NCI-H446 treated with DMSO at 0.1 percent for 48 hours (cell line): ENCODE measurements at places on chromosomes 6 and 20.
A peak's percentile ranks its signal among the peaks of the same experiment; 100 is the strongest.

DNA sequence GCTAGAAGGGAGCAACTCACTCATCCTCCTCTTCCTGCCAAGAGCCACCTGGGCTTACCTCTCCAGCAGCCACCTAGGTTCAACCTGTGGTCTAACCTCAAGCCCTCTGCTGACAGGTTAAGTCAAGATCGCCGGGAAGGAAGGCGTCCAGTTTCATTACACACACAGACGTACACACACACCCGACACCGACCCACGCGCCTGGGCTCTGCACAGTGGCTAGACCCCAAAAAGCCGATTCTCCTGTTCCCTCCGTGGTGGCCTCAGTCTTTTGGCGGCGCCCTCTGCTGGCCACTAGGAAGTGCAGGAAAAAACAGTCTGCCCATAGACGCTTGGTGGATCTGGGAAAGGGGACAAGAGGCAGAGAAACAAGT lies 52.8 kb downstream of the MRPL14 start:
- no peak for DNase-seq

- DNase-seq, result peak; percentile 45
These were observed 114.8 kb downstream of the LRFN2 start for GRCh38 chr6:40472353-40472752.

GRCh38 chr6:100166956-100167355 lies 172.9 kb upstream of the MCHR2 start:
- DNase-seq, result no peak

DNA sequence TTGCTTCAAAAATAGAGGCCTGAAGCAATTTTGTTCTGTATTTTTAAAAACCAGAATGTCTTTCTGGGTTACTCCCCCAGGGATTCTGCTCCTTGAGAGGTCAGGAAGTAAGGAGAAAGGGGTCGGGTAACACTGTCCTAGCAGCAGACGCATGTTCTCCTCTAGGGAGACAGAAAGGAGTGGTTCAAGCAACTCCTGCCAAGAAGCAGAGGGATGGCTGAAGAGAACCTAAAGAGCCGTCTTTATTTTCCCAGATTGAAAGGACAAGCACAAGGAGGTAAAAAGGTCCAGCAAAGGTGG lies 58.0 kb upstream of the SLC4A11 start:
- DNase-seq, result no peak

DNA sequence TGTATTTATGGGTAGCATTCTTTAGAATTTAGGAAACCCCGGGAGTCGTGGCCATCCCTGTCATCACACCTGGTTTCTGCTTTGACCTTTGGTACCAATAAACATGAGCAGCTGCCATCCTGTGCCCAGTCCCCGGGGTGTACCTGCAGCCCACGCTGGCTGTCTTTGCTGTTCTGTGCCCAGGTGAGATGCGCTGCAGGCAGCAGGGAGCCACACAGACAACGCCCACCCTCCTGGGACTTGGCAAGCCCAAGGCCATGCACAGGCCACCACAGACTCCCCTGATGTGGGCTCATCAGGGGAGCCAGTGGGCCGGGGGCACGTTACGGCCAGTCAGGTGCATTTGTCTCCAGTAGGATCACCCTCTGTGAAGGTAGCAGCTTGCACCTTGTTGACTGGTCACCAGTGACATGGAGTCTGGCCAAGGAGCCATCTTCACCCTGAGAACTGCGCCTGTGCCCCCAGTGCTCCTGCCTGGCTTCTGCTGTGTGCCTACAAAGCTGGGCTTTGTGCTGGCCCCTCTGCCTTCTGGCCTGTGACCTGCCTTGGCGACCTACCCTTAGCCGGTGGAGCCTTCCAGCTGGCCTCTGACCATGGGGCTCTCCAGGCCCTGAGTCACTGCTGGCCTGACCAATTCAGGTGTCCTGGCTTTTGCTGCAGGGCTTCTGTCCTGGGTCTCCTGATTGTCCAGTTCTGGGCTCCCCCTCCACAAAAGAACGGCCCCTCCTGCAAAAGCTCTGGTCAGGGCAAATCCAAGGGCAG lies 14.2 kb upstream of the UNC93A start:
- DNase-seq, result no peak

- no peak for DNase-seq
These were observed 24.9 kb upstream of the LAMA4 start for GRCh38 chr6:112279031-112279935.

DNA sequence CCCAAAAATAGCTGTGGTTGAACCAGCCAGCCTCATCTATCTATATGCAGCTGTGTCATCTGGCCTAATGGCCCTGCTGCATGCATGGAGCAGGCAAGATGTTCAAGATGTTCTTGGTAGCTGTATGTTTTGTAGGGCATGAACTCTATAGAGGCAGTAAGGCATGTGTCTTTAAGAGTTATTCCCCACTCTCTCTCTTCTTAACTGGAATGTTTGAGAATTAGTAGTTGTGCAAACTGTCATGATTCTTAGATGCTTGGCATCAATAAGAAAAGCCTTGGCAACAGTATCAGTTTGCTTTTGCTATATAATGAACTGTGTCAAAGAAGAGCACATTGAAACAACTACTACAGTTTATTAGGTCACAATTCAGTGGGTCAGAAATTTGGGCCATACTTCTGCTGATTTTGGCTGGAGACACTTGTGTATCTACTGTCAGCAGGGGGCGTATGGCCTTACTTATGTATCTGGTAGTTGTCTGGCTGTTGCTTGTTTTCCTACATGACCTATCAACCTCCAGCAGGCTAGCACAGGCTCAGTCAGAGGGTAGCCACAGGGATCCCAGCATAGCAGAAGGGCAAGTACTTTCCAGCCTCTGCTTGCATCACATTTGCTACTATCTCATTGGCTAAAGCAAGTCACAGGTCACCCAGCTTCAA lies 56.1 kb upstream of the LAMP5 start:
- peak; percentile 56 for DNase-seq

DNA sequence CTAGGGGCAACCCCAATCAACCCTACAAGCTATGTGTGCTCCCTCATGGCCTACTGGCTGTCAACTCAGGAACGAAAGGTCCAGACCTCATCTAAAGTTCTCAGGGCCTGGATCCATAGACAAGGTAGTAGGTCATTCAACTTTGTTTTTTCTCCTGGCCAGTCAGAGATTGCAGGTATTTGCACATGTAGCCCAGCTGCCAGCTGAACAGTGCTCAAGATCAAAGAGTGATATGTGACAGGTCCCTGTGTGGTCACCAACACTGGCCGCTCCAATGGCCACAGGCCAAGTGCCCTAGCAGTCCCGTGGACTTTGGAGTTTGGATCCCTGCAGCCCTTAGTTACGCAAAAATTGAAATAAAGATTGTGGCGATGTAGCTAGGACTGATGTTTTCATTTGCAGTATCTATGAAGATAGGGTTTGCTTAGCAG lies 60.6 kb upstream of the ATXN1 start:
- no peak for DNase-seq

GRCh38 chr6:35177596-35177995 lies 36.2 kb upstream of the SCUBE3 start:
- no peak for DNase-seq

DNA sequence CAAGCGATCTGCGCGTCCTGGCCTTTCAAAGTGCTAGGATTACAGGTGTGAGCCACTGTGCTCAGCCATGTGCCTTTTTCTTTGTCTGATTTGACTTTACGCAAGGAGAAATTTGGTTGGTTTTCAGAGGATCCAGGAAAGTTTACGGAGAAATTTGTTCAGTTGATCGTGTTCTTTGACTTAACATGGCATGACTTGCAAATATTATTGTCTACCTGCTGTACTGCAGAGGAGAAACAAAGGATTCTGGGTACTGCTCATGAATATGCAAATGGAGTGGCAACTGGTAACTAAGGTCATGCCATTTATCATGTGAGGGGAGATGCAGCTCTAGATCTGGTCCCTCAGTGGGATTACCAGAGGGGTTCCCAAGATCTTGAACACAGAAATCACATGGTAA lies 68.8 kb upstream of the CHD6 start:
- no peak for DNase-seq
